ENCODE measurements at places on chromosomes 3 and 15. TPM values are rescaled to one million over a fixed set of nuclear protein-coding genes. Genes with fewer than 3 reads are reported as not detected.

- no peak for DNase-seq
These were observed 436.5 kb downstream of the CNTN4 start for GRCh38 chr3:2535206-2535605.

DNA sequence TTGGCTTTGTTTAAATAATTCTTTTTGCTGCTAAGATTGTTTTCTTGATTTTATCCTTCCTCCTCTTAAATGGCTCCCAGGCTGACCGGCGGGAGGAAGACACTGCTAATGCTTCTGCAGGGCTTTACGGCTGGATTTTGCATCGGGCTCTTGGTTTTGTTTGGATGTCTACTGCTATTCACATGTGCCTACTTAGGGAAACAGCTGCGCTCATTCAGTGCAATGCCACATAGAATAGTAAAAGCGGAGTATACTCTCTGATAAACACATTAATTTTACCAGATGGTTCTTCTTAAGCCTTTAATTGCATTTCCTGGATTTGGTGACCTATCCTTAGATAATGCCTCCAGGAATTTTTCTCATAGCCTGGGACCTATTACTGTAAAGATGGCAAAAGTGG is 146.6 kb downstream of the THSD4 start:
- DNase-seq = no peak

GRCh38 chr15:77026501-77027110 is 31.7 kb downstream of the PSTPIP1 start:
- peak; percentile 72 for DNase-seq

Gene GRK7
- not detected for total RNA-seq

Gene ZCWPW2
- 1.8 TPM for total RNA-seq

Gene GREM1
- 142 TPM for total RNA-seq

Data from chondrocyte (in vitro differentiated cells).